NCI-H226 (cell line): ENCODE measurements at places on chromosomes 1 and 21.

- DNase-seq: peak; percentile 8
These were observed 37.9 kb downstream of the FABP3 start for GRCh38 chr1:31335007-31335406.

GRCh38 chr1:53592521-53592982 lies 133.4 kb downstream of the DMRTB1 start:
- peak; percentile 64 for DNase-seq

- DNase-seq: peak; percentile 68
These were observed 24.0 kb downstream of the FNBP1L start for GRCh38 chr1:93471911-93472310.

DNA sequence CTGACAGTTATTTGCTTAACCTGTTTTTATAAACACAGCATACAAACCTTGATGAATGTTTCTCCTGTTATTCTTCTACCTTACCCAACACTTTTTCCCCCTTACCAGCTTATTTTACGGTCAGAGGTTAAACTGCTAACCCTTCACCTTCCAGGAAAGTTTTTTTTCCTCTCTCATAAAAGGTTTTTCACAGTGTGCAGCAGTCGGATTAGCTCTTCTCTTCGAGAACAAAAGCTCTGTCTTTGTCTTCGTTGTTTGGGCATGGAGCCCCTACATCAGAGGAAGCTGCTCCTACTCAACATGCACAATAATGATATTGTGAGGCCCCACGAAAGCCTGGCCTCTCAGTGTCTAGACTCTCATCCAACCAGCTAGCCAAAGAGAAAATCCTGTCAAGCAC lies 42.0 kb downstream of the DENND1B start:
- DNase-seq: no peak

DNA sequence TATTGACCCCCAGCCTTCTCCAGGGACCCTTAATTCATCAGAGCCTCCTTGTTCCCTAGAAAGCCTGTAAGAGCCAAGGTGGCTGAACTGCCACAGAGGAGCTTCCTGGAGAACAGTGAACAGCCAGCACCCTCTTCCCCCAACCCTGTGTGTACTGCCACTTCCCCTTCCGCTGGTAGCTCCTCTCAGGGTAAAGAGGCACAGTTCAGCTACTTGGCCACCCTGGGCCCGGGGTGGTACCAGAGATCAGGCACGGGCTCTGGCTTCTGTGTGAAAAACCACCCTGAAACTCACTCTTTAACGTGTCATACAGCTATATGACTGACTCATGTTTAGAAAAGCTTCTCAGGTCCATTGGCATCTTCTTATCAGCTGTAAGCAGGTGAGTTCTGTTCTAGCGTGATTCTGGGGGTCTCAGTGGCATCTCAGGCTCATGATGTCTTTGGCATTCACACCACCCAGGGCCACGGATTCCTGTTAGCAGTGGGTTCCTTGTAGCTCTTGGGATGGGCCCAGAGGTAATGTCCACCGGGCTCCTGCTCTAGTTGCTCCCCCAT lies 22.4 kb downstream of the ARMH1 start:
- DNase-seq: no peak

DNA sequence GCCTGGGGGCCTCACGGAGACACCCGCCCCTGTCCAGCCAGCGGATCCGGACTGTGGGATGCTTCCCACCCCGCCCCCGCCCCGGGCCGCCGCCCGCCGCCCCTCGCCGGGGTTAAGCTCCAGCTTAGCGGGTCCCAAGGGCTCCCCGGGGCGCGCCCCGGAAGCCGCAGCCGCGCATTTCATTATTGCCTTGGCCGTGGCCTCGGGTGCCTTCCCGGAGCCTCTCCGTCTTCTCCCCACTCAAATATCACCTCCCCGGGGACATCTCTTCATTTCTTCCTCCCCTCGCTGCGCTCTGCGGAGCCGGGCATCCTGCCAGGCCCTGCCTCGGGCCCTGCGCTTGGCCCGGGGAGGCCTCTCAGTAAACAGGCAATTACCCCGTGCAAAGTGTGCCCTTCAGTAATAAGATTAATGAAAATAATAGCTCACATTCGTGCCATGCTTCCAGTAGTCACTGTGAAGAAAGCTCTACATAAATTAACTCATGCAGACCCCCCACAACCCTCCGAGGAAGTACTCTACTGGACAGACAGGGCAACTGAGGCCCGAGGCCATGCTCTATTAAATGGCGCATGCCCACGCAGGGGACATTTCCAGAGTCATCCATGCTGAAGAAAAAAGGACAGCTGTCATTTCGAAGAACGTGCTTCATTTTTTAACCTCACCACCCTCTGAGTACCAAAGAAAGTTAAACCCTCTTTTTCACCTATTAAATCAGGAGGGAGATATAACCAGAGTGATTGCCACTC lies 49.9 kb upstream of the LAPTM5 start:
- no peak for DNase-seq

- peak; percentile 19 for DNase-seq
These were observed 2.4 kb upstream of the PRAMEF18 start for GRCh38 chr1:13228343-13228781.

DNA sequence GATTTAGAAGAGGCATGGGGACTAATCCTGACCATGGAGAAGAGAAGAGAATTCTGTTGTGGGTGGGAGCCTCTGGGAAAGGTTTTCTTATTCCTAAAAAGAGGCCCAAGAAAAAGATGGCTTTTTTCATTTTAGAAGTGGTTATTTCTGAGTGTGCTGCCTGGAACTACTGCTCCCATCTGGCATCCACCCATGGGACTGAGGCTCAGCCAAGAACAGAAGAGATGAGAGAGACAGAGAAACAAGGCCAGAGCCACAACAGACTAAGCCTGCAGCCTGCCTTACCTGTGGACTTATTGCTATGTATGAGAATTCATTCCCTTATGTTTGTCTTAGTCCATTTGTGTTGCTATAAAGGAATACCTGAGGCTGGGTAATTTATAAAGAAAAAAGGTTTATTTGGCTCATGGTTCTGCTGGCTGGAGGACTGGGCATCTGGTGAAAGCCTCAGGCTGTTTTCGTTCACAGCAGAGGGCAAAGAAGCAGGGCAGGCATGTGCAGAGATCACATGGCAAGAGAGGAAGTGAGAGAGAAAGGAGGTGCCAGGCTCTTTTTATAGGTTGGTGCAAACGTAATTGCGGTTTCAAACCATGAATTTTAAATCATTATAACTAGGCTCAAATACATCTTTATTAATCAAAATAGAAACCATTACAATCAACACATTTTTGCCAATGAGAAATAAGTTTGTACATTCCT lies 57.5 kb upstream of the PRDM2 start:
- DNase-seq: no peak

- DNase-seq: peak; percentile 52
These were observed 9.2 kb downstream of the RNU5D-1 start for GRCh38 chr1:44721485-44722361.

DNA sequence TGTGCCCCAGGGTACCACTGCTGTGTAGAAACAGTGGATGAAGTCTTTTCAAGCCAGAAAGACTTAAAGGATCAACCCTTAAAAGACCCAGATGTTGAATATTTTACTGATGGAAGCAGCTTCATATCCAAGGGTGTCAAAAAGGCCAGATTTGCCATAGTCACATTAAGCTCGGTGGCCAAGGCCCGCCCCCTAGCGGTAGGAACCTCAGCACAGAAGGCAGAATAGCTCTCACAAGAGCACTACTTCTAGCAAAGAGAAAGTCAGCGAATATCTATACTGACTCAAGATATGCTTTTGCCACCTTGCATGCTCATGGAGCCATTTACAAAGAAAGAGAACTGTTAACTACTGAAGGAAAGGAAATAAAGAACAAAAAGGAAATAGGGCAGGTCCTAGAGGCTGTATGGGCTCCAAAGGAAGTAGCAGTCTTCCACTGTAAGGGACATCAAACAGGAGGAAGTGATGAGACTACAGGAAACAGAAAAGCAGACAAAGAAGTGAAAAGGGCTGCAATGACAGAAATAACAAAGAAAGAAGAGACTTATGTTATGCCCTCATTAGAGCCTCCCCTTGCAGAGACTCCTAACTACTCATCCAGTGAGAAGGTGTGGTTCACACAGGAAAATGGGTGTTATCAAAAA lies 90.5 kb downstream of the LIPI start:
- no peak for DNase-seq

GRCh38 chr1:220137019-220137786 lies 43.3 kb downstream of the IARS2 start:
- no peak for DNase-seq

DNA sequence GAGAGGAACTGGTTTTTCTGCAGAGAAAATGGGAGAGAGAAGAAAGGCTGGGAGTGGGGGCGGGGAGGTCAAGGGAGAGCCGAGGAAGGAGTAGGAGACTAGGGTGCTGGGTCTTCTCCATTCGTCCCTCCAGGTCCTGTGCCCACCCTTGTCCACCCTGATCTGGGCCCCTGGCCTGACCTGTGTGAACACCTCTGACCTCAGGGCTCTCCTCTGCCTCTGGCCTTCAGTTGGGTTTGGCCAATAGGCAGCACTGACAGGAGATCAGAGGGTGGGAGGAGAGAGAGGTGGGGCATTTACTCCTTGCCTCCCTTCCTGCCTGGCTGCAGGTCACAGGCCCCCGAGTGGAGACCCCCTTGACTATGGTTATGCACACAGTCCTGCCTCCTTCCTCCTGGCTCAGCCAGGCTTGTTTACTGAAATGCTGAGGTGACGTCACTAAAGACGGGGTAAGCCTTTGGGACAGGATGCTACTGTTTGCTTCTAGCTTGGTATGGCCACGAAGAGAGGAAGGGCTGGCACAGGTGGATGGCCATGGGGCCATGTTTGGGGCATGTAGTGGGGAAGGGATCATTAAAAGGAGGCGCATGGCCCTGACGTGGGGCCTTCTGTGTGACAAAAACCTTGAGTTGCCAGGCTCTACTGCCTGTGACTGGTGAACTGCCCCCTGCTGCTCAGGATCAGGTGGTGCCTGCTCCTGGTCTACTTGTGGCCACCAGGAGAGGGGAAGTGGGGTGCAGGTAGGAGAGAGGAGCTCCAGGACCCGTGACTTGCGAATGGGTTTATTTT lies 248.7 kb upstream of the CSF3R start:
- DNase-seq: no peak

GRCh38 chr1:204803607-204804006 lies 67.1 kb upstream of the NFASC start:
- no peak for DNase-seq

GRCh38 chr1:183129921-183130690 lies 56.0 kb upstream of the LAMC2 start:
- DNase-seq: no peak

GRCh38 chr1:247908766-247909165 lies 11.3 kb upstream of the OR2T8 start:
- DNase-seq: peak; percentile 78

DNA sequence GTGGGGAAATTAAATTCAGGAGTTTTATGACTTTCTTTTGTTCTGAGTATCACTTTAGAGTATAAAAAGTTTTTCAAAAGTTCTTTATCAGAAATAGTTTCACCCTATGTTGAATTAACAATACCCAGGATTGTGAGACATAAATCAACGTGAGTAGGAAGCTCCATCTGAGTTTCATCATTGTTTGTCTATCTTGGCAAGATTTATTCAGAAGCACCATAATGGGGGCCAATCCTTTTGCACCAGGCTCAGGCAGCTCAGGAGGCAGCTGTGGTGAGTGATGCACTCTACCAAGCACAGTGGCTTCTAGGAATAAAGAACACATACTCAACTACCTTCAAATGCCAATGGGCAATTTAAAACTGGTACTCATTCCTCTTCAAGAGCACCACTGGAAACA lies 12.0 kb downstream of the CREG1 start:
- DNase-seq: no peak

GRCh38 chr1:177077734-177078499 lies 86.6 kb downstream of the ASTN1 start:
- DNase-seq: no peak

DNA sequence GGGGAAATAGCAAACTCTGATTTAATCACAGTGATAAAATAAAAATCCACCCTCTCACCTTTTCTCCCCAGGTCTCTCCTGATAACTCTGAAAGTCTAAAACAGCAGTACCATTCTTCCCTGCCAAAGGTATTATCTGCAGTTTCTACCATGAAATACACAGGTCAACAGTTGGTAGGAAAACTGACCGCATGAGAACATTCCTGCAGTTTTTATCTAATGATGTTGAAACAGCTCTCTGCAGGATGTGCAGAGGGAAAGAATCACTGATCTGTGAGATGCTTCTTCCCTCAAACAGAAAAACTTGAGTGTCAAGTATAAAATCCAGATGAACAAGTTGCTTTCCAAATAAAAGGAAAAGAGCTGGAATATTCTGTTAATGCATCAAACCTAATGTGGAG lies 39.1 kb downstream of the KCNJ6 start:
- peak; percentile 79 for DNase-seq

- DNase-seq: no peak
These were observed 428.0 kb upstream of the BEND5 start for GRCh38 chr1:49204720-49205119.

- peak; percentile 1 for DNase-seq
These were observed 26.2 kb downstream of the ZYG11B start for GRCh38 chr1:52752484-52752826.

DNA sequence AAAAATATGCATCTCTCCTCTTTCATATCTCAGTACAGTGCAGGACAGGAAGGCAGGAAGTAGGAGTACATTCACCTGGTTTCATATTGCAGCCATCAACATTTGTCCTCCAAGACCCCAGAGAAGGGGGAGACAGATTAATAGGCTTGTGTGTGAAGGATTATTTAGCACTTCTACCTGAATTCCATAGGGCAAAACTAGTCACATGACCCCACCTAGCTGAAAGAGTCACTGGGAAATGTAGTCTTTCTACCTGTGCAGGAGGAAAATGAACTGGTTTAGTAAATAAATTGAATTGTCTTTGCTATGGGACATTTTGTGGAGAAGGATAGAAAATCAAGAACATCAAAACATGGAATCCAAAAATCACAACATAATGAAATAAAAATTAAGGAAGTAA lies 13.9 kb upstream of the TRIM33 start:
- DNase-seq: no peak

GRCh38 chr1:87091425-87091824 lies 177.0 kb downstream of the HS2ST1 start:
- no peak for DNase-seq

- no peak for DNase-seq
These were observed 75.4 kb downstream of the CACHD1 start for GRCh38 chr1:64545118-64545843.

DNA sequence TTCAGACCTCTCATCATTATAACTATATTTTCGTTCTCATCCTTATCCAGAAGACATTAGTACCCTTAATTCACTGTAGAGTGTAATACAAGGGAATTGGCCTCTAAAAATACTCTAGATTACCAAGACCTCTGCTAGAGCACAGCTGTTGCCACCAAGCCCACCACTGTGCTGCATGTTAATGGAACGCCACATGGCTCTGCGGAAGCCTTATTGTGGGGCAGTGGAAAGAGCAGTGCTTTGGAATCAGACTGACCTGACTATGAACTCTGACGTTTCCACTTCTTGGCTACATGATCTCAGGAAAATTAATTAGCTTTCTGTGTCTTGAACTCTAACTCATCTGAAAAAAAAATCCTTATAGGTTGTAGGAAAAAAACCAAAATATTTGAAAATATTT lies 222.1 kb downstream of the LMX1A start:
- DNase-seq: no peak
